CD4-positive, alpha-beta T cell treated with Interferon gamma for 1 hour (primary cell): ENCODE measurements at places on chromosomes 1 and 21.

GRCh38 chr1:156025876-156026275 is 5.1 kb upstream of the SSR2 start:
- no peak for DNase-seq

DNA sequence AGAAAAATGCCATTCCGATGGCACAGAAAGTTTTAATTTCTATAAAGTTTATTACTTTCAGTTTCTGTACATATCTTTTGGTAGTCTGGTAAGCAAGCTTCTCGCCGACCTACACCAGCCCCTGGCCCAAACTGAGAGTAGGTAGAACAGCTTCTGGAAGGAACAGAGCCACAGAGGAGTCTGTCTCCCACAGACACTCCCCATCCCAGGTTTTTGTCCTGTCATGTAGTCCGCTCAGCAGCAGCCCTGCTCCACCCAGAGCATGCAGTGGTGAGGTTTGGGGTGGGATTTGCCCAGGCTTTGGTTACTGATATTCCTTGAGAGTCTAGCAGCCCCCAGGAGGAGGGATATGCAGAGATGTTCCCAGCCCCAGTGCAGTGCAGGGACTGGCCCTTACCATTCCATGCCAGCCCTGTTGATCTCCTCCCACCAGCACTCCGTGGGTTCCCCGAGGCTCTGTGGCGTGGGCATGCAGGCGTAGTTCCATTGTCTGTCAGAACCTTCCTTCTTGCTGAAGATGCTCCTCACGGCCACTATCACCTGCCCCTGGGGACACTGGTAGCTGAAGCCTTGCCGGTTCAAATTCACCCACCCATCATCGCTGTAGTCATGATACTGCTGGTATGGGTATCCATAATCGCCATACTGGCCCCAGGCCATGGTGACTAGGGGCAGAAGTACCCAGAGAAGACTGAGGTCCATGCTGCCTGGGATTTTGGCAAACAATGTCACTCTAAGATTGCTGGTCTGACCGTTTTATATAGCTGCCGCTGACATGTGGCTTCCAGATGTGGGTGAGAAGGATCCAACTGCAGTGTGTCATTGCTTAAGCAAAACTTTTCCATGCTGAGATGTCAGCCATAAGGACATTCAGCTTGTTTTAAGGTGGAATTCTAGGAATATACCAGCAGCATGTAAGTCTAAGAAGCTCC is at the start of gene DPT:
TSS of gene DPT (minus strand) at position 734 of the 932 bp plus-strand sequence. CDS start at position 702, 32 bp downstream.
- DNase-seq = no peak

DNA sequence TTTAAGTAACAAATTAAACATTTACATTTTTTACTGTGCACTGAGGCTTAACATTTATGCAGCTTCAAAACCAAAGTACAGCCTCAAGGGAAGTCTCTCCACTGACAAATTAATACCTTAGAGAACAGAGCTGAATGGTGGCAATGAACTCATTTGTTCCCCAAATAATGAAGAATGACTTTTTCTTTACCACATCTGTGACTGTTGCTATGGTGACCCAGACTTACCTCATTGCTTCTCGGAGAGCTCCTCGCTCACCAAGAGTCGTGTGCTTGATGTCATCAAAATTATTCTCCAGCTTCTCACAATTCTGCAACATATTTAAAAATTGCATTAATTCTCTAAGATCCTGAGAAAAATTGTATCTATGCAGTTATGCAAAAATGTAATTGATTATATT is 92.9 kb downstream of the DPYD start:
- no peak for DNase-seq

GRCh38 chr1:90340606-90341005 is 345.7 kb downstream of the ZNF326 start:
- no peak for DNase-seq
